ENCODE measurements at places on chromosomes 7 and 10.

DNA sequence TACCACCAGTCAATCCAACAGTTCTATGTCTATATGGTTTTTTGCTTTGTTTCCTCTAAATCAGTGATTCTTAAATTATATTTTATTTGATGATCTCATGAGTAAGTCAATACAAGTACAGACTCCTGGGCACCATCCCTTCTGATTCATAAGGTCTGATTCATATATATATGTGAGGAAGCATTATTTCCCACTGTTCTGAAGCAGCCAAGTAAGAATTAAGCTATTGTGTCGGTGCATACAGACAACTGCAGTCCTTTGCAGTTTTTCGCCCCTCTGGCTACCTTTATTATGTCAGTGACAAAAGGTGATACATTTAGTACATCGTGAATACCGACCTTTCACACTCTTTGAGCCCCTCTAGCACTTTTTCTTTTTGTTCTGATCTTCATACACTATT, 1079.6 kb upstream of the C7orf33 start:
- DNase-seq, result no peak

- no peak for DNase-seq
Observed at GRCh38 chr10:28020993-28021982, 22.4 kb upstream of the ODAD2 start.

DNA sequence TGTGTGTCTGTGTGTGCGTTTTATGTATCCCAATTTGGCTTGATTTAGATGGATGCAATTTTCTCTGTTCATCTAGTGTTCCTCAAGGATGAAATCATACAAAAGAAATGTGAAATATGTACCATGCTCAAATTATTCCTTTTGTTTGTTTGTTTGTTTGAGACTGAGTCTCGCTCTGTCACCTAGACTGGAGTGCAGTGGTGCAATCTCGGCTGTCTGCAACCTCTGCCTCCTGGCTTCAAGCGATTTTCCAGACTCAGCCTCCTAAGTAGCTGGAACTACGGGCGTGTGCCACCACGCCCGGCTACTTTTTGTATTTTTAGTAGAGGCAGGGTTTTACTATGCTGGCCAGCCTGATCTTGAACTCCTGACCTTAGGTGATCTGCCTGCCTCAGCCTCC, 11.3 kb upstream of the SHTN1 start:
- no peak for DNase-seq

DNA sequence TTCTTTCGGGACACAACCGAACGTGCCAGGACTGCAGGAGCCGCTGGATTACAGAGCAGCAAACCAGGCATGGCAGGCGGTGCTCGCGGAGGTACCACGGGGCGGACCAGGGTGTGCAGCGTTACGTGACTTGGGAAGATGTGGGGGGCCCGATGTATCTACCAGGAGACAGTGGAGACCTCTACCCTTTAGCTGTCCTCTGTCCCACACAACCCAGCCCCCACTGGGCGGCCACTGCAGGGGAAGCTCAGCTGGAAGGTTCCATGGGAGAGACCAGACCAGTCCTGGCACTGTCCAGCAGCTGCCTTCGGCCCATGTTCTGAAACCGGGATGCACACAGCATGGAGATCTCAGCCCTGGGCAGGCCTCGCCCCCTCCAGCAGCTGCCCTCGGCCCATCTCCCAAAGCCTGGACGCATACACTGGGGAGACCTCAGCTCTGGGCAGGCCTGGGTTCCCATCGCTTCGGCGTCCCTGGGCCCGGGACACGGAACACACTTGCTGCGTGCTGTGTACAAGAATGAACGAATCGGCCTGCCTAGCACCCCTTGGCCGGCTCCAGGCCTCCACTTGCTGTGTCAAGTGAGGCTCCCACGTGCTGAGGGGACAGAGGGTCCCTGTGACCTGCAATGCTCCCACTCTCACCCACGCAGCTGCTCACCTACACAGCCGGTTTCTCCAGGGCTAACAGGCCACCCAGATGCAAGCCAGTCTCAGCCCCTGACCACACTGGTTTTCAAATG, 177.4 kb downstream of the ELFN1 start:
- peak; percentile 13 for DNase-seq

- no peak for DNase-seq
Observed at GRCh38 chr10:17802976-17803375, 6.2 kb upstream of the MRC1 start.

DNA sequence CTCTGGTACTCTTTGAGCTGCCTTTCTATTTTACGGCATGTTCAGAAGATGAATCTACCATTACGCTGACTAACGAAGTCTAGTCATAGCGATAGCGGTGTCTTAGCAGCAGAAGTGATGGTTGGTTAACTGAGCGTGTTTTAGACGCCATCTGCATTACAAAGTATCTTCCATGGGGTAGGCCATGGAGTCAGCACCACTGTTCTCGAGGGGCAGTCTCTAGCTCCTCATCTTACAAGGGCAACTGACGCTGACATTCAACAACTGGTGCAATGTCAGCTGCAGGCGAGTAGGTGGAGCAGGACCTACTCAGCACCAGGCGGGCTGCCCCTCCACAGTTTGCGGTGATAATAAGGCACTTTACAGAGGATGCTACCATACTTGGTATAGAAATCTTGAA, 88.7 kb downstream of the ADARB2 start:
- DNase-seq, result no peak

DNA sequence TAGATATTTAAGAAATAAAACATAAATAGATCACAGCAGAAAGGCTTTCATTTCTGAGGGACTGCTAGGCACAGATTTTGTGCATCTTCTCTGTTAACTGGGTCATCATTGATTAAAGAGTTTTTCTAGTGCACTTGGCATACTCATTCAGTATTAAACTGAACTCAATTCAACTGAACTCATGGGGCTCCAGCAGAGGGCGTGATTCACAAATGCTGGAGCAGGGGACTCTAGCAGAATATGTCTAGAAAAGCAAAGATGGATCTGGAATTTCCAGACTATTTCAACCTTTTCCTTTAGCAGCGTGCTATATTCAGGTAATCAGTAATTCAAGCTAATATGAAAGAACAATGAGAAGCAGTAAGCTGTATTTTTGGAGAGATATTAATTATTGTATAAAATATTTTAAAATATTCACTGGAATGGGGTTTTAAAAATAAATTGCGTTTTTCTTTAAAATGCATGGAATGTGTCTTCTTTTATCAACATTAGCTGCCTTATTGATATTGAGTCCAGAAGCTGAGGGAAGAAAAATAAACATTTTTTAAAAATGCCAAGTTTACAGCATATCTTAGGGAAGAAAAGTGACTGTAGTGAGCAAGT, 296.8 kb upstream of the CACNA2D1 start:
- DNase-seq, result no peak

GRCh38 chr10:127011174-127011573, 105.9 kb downstream of the DOCK1 start:
- DNase-seq, result no peak

DNA sequence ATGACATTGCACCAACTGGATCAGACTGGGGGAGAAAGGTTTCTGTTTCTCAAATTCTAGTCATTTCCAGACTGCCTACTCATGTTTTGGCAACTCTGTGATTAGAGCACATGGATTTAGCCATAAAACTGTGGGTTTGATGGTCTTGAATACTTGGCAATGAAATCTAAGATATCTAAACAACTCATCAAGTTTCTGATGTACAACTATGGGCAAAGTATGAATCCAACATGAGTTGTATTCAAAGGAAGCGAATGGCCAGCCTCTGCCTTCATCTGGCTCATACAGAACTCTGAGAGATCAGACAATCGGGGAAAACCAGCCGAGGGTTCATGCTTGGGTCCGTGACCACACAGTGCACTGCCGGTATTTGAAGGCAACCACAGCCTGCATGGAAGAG, 144.3 kb downstream of the ADAM12 start:
- DNase-seq, result no peak

GRCh38 chr7:143222782-143223181, 945 bp downstream of the TAS2R40 start:
- peak; percentile 42 for DNase-seq

- DNase-seq, result no peak
Observed at GRCh38 chr7:134318443-134318842, 1.7 kb upstream of the SLC35B4 start.

DNA sequence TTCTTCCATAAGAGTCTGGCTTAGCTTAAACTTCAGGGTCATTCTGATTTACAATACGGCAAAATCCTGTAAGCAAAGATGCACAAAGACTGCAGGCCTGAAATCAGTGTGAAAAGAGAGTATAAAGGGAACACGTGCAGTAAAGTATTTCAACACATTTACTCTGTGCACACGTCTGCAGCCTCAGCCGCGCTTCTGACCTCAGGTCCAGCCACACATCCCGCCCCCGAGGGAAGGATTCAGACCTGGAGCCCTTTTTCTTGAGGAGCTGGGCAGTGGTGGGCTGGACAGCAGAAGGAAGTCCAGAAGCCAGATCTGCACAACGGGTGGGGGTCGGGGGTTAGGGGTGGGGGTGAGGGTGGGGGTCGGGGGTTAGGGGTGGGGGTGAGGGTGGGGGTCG, 58.9 kb upstream of the FAM20C start:
- no peak for DNase-seq

- no peak for DNase-seq
Observed at GRCh38 chr10:16887565-16887964, 70.3 kb upstream of the RSU1 start.

- peak; percentile 25 for DNase-seq
Observed at GRCh38 chr7:118183428-118183785, 557 bp upstream of the LSM8 start.

- no peak for DNase-seq
Observed at GRCh38 chr10:74643596-74643975, 182.8 kb upstream of the KAT6B start.

DNA sequence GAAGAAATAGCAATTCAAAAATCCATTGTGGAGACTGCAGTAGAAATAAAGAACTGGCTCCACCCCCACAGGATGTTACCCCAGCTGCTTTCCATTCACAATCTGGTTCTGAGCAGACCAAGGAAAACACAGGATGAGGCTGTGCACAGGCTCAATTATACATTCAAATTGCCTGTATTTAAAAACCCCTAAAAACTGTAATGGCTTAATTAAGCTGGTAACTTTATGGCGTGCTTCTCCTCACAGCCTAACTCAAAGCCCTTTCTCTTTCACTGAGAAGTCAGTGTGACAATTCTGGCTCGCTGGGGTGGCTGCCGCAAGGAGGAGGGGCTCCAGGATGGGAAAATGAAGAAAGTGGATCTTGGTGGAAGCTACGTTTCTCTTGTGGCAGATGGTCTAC, 1191.1 kb downstream of the SORCS1 start:
- DNase-seq, result no peak

GRCh38 chr7:81183326-81183725, 264.5 kb upstream of the SEMA3C start:
- no peak for DNase-seq

DNA sequence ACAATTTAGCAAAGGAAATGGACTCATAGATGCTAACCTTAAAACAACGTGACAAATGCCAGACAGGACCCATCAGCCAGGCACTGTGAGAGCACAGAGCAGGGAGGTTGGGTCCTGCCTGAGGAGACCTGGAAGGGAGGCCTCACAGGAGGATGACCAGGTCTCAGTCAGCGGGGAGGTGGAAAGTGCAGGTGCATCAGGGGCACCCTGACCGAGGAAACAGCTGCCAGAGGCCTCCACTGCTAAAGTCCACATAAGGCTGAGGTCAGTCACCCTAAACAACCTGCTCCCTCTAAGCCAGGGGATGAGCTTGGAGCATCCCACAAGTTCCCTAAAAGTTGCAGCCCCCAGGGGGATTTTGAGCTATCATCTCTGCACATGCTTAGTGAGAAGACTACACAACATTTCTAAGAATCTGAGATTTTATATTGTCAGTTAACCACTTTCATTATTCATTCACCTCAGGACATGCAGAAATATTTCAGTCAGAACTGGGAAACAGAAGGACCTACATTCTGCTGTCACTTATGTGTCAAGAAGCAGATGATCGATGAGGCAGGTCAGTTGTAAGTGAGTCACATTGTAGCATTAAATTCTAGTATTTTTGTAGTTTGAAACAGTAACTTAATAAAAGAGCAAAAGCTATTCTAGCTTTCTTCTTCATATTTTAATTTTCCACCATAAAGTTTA, 157.6 kb upstream of the LANCL2 start:
- DNase-seq, result no peak

- DNase-seq, result no peak
Observed at GRCh38 chr10:60390224-60390626, 550 bp upstream of the ANK3 start.

DNA sequence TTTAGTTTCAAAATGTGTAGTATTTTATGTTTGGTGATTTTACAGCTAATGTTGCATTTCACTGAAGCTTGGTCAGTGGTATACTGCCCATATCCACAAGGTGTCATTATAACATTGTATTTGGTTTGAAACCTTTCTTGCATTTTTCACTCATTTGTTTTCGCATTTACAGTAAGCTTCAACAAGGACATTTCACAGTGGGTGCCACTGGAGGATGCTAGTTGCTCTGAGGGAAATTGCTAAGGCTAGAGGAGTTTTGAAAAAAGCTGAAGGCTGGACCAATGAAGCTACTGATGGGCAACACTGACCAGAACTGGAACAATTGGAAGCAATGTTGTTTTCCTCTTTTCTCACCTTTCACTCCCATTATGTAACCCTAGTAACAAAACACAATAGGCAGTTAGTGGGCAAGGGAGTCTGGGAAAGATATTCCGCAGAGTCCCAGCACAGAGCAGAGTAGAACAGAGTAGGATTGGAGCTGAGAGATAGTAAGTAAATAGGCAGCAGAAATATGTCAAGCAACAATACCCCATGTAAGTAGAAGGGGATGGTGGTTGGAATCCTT, 23.6 kb upstream of the SRI start:
- DNase-seq, result peak; percentile 37

DNA sequence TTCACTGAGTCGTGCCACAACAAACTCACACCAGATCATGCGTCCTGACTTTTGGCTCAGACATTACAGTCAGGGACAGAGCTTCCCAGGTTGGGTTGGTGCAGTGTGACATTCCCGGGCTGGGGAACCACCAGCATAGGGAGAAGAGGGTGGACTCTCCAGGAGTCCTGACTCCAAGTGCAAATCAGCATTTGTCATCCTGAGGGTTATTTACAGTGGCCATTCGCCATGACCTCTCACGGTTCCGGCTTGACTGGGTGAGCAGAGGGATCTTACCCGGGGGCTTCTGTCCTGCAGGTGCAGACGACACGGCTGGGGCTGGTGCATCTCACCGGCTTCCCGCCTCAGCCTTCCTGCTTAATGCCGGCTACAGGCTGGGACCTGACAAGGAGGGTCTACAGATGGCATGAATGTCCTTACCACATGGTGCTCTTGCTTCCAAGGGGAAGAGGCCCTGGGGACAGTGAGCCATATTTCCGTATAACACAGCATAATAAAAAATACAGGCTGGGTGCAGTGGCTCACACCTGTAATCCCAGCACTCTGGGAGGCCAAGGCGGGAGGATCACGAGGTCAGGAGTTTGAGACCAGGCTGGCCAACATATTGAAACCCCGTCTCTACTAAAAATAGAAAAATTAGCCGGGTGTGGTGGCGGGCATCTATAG, 12.5 kb upstream of the INTS1 start:
- no peak for DNase-seq

DNA sequence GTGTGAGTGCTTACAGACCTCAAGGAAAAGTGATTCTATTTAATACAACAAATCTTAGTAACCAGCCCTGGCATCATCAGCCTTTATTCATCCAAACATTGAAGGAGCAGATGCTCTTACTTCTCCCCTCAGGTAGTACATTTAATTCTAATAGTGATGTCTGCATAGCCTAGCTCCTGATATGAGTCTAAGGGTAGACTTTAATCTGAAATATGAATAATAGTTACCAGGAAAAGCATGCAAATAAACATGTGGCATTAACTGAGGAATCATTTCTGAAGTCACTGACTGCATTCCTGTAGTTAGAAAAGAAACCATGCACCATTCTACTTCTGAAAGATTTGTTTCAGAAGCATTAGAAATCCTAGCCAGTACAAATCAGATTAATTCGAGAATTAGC, 25.7 kb upstream of the LMBR1 start:
- DNase-seq, result no peak

GRCh38 chr10:4648999-4649398, 177.0 kb upstream of the AKR1E2 start:
- peak; percentile 39 for DNase-seq

Measured in femur (tissue), 1 donor.